Stimulated activated naive CD4-positive, alpha-beta T cell (primary cell): ENCODE measurements at places on chromosomes 1 and 21.

DNA sequence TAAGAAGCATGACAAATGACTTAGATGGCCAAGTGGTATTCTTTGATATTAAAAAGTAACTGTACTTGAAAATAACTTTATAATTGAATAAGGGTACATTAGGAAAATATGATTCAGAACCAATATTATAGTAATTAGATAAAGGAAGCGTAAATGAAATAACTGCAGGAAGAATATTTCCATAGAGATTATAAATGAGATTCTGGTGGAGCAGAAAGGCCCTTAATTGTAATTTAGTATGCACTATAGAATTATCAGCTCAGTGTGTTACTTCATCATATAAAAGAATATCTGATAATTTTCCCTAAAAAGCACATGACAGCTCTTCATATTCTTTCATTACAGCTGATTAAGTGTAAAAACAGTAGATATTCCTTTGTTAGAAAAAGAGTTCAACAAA lies 171.7 kb downstream of the PIGK start:
- DNase-seq = no peak

DNA sequence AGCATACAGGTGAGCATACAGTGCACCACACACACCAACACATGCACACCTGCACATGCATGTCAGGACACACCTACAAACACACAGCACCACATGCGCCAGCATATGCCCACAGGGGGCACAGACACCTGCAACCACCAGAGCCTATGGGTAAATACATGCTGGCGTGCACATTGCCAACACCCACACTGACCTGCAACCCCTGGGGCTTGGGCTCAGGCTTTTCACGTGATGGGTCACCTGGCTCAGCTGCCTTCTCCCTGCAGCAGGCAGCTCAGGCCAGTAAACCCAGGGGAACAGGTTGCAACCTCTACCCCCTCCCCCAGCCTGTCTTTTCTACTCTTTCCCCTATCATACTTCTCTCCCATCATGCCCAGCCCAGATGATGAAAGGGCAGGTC lies 8.1 kb downstream of the CD247 start:
- DNase-seq = no peak

GRCh38 chr1:151581451-151581850 lies 30.4 kb upstream of the SNX27 start:
- no peak for DNase-seq

DNA sequence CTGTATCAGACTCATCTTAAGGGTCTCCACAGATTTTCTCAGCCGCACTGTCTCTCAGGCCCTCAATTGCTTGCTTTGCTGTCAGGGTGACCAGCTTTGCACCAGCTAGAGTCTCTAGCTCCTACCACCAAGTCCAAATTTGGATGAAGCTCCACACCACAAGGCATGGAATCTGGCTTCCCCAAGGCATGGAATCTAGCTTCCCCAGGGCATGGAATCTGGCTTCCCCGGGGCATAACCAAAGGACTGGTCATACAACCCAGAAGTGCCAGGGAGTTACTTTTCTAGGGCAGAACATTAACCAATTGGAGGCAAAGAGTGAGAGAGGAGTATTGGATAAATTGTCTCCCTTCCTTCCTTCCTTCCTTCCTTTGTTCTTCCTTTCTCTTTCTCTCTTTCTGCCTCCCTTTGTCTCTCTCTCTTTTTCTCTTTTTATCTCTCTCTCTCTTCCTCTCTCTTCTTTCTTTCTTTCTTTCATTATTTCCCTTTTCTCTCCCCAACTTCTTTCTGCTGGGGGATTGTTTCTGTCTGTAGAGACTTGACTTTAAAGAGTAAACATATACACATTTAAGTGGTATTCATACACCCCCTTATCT lies 76.9 kb upstream of the HAO2 start:
- DNase-seq = no peak

GRCh38 chr1:56570924-56571372 lies 8.4 kb downstream of the PLPP3 start:
- no peak for DNase-seq

DNA sequence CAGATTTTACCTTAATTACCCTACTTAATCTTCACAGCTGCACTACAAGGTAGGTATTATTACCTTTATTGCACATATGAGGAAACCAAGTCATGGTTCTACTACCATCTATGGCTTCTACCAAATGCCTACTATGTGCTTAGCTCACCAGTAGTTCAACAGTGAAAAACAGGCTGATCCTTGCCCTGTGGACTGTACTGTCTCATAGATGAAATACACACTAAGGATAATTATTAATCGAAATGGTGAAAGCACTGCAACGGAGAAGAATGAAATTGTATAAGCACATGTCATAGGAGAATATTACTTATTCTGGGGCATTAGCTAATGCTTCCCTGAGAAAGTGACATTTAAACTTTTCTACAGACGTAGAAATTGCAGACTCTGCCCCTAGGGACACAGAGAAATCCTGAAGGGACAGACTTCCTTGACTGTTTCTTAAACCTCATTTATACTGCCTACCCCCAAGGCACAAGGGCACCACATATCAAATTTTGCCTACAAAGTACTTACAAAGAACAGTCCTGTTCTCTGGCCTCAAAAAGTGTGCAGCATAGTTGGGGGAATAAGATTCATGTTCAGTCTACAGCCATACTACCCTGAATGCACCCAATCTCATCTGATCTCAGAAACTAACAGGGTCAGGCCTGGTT lies 148.4 kb upstream of the ZC3H11B start:
- no peak for DNase-seq

- DNase-seq = no peak
These were observed 179.6 kb downstream of the LMO4 start for GRCh38 chr1:87508247-87508787.

GRCh38 chr1:44296086-44296485 lies 59.0 kb downstream of the ERI3 start:
- no peak for DNase-seq

- no peak for DNase-seq
These were observed 1265.9 kb downstream of the BRINP3 start for GRCh38 chr1:189211742-189212141.
